Anterior cingulate cortex (tissue), 58 donors: ENCODE measurements at places on chromosomes 5 and 9.

- no peak for DNase-seq
These were observed 764 bp downstream of the ANKRA2 start for GRCh38 chr5:73564675-73565074.

DNA sequence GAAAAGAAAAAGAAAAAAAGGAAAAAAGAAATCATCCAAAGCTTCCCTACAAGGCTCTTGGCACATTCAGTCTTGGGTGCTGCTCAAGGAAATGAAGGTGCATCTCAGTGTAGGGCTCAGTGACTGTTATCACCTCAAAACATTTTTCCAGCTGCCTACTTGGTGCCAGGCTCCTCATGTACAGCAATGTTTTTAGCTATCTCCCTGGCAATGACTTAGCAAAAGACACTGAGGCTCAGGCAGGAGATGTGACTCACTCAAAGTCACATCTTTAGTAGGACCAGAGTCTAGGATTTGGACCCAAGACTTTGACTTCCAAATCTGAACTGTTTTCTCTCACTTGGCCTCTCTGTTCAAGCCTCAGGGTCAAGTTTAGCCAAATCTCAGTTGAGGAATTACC, 264.2 kb downstream of the CRB2 start:
- no peak for DNase-seq

DNA sequence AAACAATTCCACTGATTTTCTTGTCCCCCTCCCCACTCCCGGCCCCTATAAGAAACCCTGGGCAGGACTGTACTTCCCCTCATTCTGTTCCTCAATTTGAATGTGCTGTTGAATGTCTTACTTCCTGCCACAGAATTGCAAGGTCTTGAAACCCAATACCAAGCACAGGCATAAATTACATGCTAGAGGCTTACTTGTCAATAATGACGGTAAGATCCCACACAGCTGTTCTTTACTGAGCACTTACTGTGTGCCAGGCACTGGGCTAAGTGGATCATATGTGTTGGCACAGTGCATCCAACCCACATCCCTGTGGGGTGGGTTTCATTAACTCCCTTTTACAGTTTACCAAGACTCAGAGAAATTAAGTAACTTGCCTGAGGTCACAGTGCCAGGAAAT, 63.4 kb downstream of the MVB12B start:
- DNase-seq = no peak

GRCh38 chr5:5584751-5585150, 162.3 kb downstream of the ICE1 start:
- DNase-seq = no peak

- DNase-seq = no peak
These were observed 77.5 kb downstream of the PSD2 start for GRCh38 chr5:139872851-139873794.

- peak; percentile 86 for DNase-seq
These were observed 1.3 kb upstream of the NFIB start for GRCh38 chr9:14314929-14315874.

- peak; percentile 70 for DNase-seq
These were observed 4.8 kb upstream of the SARDH start for GRCh38 chr9:133742849-133743444.

GRCh38 chr9:96173640-96174039, 128.3 kb downstream of the HSD17B3 start:
- DNase-seq = no peak

DNA sequence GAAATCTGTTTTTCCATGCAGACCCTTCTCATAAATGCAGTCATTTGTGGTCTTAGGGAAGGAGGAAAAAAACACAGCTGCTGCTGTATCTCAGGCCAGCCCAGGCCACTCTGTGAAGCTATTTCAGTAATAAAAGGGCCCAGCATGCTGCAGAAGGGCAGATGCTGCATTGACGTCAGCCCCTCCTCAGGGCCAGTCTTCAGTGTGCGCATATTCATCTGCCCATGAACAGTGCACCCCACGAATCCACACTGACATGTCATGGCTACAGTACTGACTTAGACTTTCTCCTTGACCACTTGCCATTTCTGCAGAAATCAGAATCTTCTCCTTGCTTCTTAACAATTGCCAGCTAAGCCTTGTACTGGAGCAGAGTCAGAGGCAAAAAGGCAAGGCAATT, 304.7 kb downstream of the GABRG2 start:
- DNase-seq = no peak

- no peak for DNase-seq
These were observed 473.4 kb downstream of the NTRK2 start for GRCh38 chr9:85142968-85143367.

DNA sequence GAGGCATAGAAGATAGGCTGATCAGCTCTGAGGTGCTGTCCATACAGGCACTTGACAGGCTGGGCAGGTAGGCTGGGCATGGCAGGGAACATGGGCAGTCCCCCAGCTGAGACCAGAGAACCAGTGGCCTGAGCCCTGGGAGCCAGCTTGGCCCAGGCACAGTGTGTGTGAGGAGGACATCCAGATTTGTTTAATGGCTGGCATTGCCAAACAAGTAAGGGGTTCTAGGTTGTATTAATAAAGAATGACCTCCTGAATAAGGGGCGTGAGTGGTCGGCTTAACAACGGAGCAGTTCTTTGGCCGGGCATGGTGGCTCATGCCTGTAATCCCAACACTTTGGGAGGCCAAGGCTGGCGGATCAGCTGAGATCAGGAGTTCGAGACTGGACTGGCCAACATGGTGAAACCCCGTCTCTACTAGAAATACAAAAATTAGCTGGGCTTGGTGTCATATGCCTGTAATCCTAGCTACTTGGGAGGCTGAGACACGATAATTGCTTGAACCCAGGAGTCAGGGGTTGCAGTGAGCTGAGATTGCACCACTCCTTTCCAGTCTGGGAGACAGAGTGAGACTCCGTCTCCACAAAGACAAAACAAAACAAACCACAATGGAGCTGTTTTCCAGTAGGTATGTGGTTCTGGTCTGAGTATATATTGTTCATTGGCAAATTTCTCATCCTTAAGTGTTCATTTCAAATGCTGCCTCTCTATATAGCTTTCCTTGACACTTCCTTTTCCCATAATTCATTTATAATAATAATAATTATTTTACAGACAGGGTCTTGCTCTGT, 56.2 kb downstream of the ANGPTL2 start:
- DNase-seq = no peak

- no peak for DNase-seq
These were observed 34.5 kb upstream of the BASP1 start for GRCh38 chr5:17182981-17183380.

- no peak for DNase-seq
These were observed 70.5 kb downstream of the JAKMIP2 start for GRCh38 chr5:147712019-147712418.

DNA sequence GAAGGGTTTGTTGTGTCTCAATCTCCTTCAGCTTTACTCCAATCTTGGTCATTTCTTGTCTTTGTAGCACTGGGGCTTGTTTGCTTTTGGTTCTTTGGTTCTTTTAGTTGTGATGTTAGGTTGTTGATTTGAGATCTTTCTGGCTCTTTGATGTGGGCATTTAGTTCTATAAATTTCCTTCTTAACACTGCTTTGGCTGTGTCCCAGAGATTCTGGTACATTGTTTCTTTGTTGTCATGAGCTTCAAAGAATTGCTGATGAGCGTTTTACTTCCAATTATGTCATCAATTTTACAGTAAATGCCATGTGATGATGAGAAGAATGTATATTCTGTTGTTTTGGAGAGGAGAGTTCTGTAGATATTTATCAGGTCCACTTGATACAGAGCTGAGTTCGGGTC, 353.3 kb downstream of the MAN2A1 start:
- no peak for DNase-seq

GRCh38 chr5:32638309-32638708, 53.0 kb downstream of the SUB1 start:
- DNase-seq = no peak

GRCh38 chr5:139648205-139649081, at the start of gene CXXC5:
Gene CXXC5, plus strand, starts transcription at chr5:139648349. Its CDS starts 32,175 bp downstream, at chr5:139680524.
- peak; percentile 85 for DNase-seq

- no peak for DNase-seq
These were observed 44.0 kb upstream of the SLC30A5 start for GRCh38 chr5:69049796-69050195.

GRCh38 chr5:1850324-1851154, 32.2 kb downstream of the IRX4 start:
- no peak for DNase-seq

- peak; percentile 36 for DNase-seq
These were observed 1.4 kb downstream of the ZFR start for GRCh38 chr5:32443145-32443540.

GRCh38 chr5:169895926-169896325, 84.4 kb downstream of the INSYN2B start:
- DNase-seq = peak; percentile 68

GRCh38 chr5:1113805-1114586, 2.1 kb upstream of the SLC12A7 start:
- no peak for DNase-seq

DNA sequence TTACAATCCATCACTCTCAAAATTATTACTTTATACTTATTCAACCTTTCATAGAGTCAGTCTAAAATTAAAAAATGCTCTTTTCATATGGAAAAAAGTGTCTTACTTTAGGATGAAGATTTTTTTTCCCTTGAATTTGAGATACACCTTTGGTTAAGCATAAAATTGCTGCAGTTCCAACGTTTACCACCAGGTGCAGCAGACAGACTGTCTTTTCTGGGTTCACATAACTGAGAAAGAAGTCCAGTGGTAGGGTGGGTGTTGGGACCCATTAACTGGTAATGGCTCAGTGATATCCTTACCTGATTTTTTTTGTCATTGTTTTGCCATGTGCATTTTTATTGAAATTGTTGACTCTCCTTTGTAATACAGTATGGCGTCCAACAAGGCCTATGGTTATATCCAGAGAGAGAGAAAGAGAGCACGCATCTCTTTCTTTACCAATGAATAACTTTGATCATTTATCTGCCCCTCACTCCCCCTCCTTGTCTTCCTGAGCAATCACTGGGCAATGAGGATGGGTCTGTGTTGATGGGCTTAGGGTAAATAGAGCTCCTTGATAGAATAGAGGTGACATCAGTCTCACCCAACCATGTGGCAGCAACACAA, 98.4 kb downstream of the FBXL7 start:
- no peak for DNase-seq

- DNase-seq = no peak
These were observed 408.3 kb downstream of the MED10 start for GRCh38 chr5:5969942-5970483.

DNA sequence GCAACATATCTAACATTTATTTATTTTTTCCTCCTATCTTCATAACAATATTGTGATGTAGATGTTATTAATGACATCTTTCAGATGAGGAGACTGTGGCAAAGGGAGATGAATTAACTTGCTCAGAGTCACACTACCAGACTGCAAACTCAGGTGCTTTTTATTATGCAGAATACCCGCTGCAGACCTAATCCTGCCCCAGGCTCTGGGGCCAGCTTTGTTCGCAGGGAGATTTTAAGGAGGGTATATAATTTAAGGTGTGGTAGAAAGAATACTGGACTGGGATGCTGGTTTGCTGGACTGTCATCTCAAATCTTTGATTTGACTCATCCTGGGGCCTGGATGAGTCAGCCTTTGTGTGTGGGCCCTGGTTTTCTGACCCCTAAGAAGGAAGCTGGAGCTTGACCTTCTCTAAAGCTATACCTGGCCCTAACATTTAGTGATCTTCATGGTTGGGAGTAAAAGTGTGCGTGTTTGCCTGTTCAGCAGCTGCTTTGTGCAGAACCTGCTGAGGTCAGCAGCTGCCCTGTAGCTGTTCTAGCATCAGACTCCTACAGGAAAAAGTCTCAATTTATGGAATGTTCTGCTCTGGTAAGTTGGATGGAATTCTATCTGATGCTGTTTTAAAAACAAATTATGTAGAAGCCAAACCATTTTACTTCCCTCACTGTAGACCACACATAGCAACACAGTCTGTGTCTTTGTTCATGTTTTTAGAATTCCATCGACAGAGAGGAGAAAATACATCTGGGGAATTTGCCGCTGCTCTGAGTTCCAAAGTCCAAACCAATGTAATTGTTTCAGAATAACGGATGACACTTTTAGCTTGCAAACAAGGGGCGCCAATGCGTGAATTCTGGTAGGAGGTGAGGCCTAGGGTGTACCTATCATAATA, 4.5 kb downstream of the SLC36A1 start:
- DNase-seq = no peak

DNA sequence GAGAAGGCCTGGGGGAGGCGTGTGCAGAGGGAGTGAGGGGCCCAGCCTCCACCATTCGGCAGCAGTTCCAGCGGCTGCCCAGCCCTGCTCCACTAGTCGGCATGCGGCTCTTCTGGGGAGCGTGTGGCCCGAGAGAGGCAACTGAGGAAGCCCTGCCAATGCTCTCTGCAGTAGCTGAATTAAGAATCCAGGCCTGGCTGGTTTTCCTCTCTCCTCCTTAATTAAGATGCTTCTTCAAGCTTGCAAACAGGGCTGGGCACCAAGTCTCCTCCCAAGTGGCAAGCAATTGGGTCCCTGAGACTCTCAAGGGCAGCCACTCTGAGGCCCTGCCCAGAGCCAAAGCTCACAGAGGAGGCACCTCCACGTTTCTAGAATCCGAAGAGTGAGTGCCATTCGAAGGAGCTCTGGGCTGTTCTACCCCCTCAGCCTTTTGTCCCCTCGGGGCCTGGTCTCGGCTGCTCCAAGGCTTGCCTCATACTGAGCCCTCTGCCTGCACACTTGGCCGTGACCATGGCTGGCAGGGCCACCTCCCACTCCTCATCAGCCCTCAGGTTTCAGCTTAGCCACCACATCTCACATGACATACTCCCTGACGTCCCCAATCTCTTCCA, 75.4 kb upstream of the LRRTM2 start:
- DNase-seq = peak; percentile 56

- no peak for DNase-seq
These were observed 37.2 kb upstream of the S1PR3 start for GRCh38 chr9:88954066-88954465.

DNA sequence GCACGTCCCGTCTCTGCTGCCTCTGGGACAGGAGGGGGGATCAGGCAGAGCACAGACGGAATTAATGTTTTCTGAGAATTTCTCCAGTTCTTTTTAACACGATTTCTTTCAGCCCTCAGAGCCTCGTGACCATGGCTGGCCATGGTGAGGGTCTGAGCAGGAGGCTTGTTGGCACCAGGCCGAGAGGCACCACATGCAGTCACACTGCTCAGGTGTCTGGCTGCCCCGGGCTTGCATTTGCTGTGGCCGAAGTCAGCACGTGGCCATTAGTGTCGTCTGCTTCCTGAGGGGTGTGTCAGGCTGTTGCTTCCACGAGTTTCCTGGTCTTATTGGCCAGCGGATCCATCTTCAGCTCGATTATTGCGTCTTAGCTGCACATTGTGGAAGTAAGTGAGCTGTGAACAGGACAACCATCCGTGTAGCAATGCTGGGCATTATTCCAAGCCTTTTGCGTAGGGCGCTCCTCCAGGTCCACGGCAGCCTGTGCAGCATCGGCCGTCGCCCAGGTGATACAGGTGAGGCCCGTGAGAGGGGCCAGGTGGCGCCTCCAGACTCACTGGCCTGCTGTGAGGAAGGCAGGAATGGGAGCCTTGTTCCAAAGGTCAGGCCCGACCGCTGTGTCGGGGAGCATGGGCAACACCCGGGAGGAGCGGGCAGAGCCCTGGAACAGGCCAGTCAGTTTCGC, 114.2 kb upstream of the CACNA1B start:
- DNase-seq = no peak

DNA sequence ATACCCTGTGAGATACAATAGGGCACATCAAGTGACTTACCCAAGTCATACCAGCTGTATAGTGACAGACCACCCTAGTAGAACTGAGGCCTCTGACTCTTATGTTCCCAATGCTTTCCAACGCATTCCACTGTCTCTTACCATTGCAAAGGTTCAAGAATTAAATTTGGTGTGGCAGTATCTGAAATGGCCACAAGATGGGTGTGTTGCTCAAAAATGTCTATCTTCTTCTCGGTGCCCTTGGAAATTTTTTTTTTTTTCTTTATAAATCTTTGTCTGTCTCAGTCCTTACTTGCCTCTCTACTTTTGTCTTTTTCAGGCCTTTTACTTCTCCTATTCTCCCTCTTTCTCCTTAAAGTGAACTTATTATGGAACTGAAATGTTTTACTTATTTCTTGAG, 48.4 kb downstream of the GPR21 start:
- DNase-seq = no peak
